ENCODE measurements at places on chromosomes 3 and 15.
A peak's percentile ranks its signal among the peaks of the same experiment; 100 is the strongest.

DNA sequence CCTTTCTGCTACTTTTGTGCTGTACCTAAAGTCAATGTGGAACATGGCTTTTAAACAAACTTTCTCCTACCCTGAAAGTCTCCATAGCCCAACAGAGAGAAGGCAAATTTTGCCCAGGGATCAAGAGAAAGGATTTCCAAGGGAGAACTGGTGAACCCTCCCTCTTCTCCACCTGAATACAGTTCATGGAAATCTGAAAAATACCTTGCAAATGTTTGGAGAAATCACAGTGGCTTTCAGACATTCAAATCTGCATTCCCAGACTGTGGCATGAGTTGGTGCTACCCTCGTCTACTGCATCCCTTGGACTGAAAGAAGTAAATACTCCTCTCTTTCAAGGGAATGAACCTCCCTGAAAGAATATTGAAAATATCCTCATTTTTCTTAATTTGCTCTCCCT lies 38.7 kb downstream of the ZIC4 start:
- DNase-seq, result no peak

GRCh38 chr15:70701171-70701570 lies 62.2 kb downstream of the UACA start:
- no peak for DNase-seq

DNA sequence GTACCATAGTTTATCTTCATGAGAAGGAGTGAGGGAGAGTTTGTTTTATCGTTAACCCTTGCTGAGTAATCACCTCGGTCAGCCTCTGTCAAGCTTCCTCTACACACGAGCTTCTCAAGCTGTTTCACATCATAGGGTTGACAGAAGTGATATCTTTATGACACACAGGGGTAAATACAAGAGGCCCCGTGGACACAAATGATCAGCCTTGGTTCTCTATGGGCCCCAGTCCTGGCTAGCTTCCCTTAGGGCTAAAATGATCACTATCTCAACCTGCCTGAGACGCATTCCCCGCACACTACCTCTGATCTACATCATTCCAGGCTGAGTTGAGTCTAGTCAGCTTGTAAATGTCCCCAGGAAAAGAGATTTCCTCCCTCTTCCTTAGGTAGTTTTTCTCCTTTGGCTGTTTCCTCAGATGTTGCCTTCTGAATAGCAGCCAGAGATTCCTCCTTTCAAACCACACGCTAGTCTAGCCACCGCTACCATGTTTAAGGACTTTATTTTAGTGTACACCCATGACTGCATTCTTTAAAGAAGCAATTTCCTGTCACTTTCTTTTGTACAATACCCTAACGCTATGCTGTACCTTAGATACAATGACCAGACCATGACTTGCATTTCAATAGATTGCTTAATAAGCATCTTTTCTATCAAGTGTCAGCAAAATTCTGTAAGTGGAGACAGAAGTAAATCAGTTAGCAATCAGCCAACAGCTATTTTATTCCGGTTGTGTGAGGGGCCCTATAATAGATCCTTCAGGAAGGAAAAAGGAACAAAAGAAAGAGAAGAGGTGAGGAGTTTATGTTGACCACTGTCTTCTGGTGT lies 35.1 kb upstream of the PPARG start:
- no peak for DNase-seq

GRCh38 chr15:23372284-23372683 lies 17.7 kb downstream of the GOLGA8S start:
- DNase-seq, result no peak

DNA sequence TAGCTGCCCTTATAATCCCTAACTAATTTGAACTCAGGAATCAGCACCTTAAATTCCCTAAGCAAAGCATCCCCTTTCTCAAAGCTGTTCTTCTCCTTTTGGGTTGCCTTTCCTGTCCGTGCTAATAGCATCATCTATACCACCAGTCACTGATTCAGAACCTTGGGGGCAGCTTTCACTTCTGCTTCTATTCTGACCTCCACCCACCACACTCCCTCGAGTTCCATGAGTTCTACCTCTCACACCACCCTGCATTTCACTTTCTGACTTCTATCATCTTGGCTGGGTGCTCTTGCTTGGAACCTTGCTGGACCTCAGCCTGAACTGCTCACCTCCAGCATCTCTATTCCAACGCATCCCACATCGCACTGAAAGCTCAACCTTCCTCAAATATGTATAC lies 55.4 kb upstream of the KCNMB2 start:
- no peak for DNase-seq

DNA sequence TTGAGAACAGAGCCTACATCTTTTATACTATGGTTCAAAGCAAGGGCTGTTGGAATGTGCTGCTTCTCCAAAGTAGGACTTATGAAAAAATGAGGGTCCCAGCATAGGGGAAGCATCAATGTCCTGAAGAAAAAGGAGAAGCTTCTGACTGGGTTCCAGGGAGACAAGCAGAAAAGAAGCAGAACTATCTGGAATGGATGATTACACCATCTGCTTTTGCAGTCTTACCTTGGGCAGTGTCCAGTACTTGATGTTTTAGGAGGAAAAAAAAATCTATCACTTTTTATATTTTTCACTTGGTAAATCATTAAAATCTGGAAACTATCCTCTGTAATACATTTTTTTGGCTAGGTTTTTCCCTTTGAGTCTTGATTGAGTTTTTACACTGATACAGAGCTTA lies 57.9 kb upstream of the DPH6 start:
- DNase-seq, result no peak

DNA sequence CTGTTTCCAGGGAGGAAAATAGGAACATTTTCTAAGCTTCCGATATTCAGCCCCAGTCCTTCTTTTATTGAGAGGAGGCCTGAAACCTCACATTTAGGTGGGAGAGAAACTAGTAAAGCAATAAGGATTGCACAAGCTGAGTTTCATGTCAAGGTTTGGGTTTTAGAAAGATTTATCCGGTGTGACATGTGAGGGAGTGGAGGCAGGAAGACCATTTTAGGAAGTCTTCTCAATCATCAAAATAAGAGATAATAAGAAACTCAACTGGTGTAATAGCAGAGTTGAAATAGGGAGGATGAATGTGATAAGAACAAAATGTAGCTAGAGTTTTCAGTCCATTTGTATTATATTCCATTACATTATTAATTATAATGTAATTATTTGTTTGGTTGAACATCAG lies 27.7 kb upstream of the CLDN16 start:
- no peak for DNase-seq

DNA sequence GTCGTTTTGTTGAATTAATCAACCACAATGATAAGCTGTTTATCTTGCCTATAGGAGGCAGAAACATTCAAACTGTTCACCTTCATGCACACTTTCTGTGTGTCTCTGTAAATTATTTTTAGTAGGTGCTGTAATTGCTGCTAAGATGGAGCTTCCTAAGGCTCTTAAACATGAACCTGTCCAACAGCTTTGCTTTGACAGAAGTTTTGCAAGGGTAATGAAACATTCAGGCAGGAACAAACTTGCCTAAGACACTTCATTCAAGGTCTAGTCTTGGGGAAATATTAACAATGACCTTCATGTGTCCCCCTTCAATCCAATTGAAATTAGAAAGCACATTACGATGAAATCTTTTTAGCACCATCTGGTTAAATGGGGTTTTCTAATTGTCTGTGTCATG lies 156.1 kb downstream of the DIPK2A start:
- no peak for DNase-seq

- peak; percentile 0 for DNase-seq
Measured at GRCh38 chr3:74267588-74268184, 346.8 kb downstream of the CNTN3 start.

DNA sequence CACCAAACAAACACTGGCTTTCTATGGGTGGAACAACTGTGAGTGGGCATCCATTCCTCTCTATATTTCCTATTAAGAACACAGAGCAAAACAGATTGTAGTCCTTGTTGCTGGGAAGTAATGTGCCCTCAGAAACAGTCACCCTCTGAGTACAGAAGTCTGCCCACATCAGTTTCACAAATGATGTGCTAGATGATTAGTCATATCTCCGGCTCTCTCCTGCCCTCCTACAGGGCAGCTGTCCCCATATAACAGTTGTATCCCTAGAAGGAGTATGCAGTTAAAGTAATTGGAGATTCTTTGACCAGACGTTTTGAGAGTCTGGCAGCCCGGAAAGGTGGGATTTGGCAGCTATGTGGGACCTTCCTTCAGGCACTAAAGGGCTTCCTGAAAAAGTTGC lies 159.9 kb downstream of the APBA2 start:
- no peak for DNase-seq

DNA sequence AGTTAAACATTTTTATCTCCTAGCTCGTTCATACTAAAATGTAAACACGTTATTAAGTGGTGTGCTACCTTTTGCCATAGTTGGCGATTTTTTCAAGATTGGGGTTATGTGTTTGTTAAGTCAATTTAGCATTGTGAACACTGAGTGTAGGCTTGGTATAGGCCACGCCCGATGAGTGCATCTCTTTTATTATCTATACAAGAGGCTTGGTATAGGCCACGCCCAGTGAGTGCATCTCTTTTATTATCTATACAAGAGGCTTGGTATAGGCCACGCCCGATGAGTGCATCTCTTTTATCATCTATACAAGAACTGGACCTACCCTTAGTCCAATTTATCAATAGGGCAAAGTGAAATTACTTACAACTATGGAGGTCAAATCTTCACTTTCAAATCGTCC lies 70.4 kb downstream of the NIPA2 start:
- DNase-seq, result no peak

Measured in NCI-H2029 treated with DMSO at 0.1 percent for 48 hours (cell line).